ENCODE measurements at places on chromosomes 12 and 14.
A peak's percentile ranks its signal among the peaks of the same experiment; 100 is the strongest.

GRCh38 chr12:74446466-74446865 lies 91.2 kb upstream of the ATXN7L3B start:
- DNase-seq = no peak

DNA sequence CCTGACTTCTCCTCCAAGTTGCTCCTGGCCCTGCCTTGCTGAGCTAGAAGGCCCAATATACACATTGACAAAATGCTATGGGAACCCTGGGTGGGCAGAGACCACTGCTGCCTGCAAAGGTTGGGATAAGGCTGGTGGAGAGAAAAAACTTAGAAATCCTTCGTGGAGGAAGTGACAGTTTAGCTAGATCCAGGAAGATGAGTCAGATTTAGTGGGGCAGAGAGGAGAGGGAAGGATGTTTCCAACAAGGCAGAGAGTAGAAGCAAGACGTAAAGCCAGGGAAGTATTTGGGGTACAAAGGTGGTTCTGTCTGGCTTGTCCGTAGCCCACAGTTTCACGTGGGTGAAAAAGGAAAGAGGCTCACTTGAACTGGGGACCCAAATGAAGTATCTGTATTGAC lies 69.0 kb upstream of the CLMN start:
- DNase-seq = no peak

DNA sequence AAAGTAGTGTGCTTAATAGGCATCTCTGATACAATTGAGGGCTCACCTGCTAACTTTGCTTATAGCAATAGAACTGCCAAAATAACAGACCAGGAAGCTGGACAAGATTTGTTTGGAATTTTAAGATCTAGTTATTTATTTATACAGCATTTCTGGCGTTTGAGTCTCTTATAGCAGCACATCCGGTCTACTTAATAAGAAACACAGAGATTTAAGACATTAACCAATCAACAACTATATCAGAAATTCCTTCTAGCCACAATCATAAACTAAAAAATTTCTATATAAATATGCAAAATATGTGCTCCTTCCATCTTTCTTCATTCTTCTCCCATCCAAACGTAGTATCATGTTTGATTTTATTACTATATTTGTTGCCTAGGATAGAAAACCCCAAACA lies 2.6 kb downstream of the RTN1 start:
- no peak for DNase-seq

DNA sequence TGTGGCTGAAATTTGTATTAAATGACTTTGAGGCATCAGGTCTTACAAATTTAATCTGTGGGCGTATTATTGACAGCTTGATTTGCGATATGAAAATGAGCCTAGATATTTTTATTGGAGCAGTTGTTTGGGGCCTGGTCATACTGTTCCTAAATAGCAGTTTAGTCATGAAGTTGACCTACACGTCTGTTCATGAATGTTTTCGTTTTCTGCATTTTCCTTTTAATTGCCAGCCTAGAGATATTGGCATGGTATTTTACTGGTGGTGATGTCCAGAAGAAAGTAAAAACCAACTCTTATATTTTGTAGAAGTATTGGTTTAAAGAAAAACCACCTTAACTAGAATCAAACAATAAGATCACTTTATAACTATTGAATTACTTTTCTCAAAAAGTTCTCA lies 1.8 kb downstream of the EML1 start:
- no peak for DNase-seq

GRCh38 chr12:95615749-95616148 lies 64.5 kb upstream of the USP44 start:
- no peak for DNase-seq

GRCh38 chr12:89225401-89225800 lies 126.9 kb downstream of the DUSP6 start:
- peak; percentile 76 for DNase-seq

DNA sequence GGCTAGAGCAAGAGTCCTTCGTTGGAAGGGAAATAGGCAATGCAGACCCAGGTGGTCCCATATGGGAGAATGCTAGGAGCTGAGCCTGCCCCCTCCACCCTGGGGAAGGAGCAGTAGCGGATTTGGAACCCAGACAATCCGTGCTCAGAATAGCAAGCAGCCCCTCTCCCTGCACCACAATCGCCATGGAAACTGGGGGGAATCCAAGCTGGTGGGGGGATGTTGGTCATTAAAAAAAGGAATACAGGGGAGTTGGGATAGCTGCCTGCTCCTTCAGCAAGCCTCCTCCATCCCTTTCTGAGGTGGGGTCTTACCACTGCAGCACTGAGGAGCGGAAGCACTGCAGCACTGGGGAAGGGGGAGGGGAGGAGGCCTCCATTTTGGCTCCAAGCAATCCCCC lies 2.9 kb downstream of the RND1 start:
- no peak for DNase-seq

DNA sequence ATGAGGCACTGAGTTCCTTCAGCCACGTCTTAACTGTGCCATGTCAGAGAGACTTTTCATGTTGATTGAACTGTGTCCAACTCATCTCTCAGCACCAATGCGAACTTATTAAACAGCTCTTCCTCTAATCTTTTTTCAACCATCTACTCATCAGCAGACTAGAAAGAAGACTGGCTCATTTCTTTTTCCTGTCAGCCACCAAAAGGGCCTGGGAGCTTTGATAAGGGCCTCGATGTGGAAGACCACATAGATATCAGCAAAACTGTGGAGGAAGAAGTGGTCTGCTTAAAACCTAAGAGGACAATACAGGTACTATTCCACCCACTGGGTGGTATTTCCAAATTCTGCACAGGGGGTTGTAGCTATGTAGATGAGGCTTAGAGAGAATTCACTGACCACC lies 3.6 kb upstream of the PLXNC1 start:
- DNase-seq = no peak

DNA sequence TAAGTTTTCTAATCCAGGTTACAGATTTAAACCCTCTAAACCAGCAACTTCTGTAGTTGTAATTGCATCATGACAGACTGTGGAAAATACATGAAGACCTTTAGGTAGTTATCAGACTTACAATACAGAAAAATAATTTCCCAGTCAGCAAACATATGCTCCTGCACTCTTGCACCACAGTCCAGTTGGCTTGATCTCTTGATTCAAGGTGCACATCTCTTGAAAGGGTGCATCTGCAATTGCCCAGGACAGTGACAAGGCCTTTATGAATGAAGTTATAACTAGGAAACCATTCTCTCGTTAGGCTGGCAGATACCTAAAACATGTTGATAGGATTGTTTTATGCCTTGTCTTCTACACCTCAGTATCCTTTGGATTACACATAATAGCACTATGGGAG lies 7.6 kb downstream of the PIWIL1 start:
- no peak for DNase-seq

- no peak for DNase-seq
Measured at GRCh38 chr12:128968668-128969067, 115.4 kb downstream of the GLT1D1 start.

DNA sequence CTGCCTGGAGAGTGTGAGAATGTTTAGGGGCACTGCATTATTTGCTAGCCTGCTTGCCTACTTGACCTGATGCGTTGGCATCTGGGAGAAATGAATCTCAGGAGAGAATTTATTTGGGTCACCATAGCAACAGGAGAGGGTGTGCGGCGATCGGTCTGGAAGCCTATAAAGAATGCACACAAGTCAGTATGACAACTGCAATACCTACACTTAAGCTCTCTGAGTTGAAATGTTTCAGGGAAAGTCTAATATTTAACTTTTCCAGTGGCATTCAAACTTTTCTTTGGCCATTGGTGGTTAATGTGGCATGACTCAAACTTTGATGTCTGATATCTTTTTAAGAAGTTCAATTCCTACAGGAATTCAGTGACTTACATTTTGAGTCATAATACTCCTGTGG lies 205.1 kb downstream of the NEDD1 start:
- DNase-seq = no peak

All from CD4-positive, alpha-beta T cell treated with Interleukin-4 for 4 hours (primary cell).